ENCODE measurements at places on chromosomes 6 and 20. TPM values are rescaled to one million over a fixed set of nuclear protein-coding genes. Genes with fewer than 3 reads are reported as not detected.
A peak's percentile ranks its signal among the peaks of the same experiment; 100 is the strongest.

- peaks cover 10% of the 10 kb centered on the region for H3K36me3 ChIP-seq
- DNase-seq, result no peak
- H3K4me1 ChIP-seq, result no peaks in the 10 kb centered on the region
- H3K27me3 ChIP-seq, result no peaks in the 10 kb centered on the region
Observed at GRCh38 chr6:158121335-158121734, 46.7 kb downstream of the SERAC1 start.

GRCh38 chr6:72739368-72739779, 117.5 kb downstream of the KCNQ5 start:
- H3K4me1 ChIP-seq, result no peaks in the 10 kb centered on the region
- DNase-seq, result no peak
- H3K4me3 ChIP-seq, result no peak overlapping the region
- no peaks in the 10 kb centered on the region for H3K27me3 ChIP-seq

- H3K36me3 ChIP-seq, result no peaks in the 10 kb centered on the region
- H3K4me3 ChIP-seq, result no peak overlapping the region
- no peaks in the 10 kb centered on the region for H3K27me3 ChIP-seq
- peaks cover 3% of the 10 kb centered on the region for H3K4me1 ChIP-seq
- peak; percentile 15 for DNase-seq
- H3K27ac ChIP-seq, result no peak overlapping the region
Observed at GRCh38 chr6:72646604-72647485, 25.0 kb downstream of the KCNQ5 start.

GRCh38 chr20:59356662-59357165, 56.3 kb downstream of the EDN3 start:
- H3K4me1 ChIP-seq, result no peaks in the 10 kb centered on the region
- H3K27ac ChIP-seq, result no peak overlapping the region
- no peaks in the 10 kb centered on the region for H3K27me3 ChIP-seq
- H3K4me3 ChIP-seq, result no peak overlapping the region

DNA sequence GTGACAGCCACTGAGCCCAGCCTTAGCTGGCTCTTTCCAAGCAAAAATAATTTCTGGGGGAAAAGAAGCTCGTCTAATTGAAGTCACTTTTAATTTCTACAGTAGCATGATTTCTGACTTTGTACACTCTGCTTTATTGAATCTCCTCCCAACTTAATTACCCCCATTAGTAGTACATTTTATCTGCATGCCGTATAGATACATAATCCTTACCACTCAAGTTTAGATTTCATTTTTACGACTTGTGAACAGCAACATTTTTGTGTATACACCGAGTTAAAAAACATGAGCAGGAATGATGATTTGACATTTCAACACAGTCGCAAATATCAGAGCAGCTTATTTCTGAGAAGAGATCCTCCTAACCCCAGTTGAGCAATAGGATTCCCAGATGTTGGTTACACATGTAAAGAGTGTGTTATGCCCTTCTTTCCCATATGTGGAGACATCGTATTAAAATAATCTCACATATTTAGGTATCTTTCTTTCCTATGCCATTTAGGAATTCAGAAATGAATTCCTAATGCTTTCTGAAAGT, 127.3 kb upstream of the MTHFD1L start:
- H3K27ac ChIP-seq, result no peak overlapping the region
- H3K4me3 ChIP-seq, result no peak overlapping the region
- H3K4me1 ChIP-seq, result no peaks in the 10 kb centered on the region
- H3K36me3 ChIP-seq, result no peaks in the 10 kb centered on the region
- H3K27me3 ChIP-seq, result no peaks in the 10 kb centered on the region

GRCh38 chr6:157143171-157143889, 180.0 kb downstream of the TMEM242 start:
- peak overlapping the region; percentile 57 for H3K27ac ChIP-seq
- peaks cover 28% of the 10 kb centered on the region for H3K4me1 ChIP-seq
- H3K36me3 ChIP-seq, result peaks cover 7% of the 10 kb centered on the region
- DNase-seq, result peak; percentile 98
- no peaks in the 10 kb centered on the region for H3K27me3 ChIP-seq
- no peak overlapping the region for H3K4me3 ChIP-seq

GRCh38 chr6:148164645-148165044, 178.0 kb upstream of the SASH1 start:
- no peaks in the 10 kb centered on the region for H3K36me3 ChIP-seq
- DNase-seq, result no peak
- no peak overlapping the region for H3K27ac ChIP-seq

GRCh38 chr6:64482631-64483030, 847.0 kb downstream of the PHF3 start:
- H3K27me3 ChIP-seq, result no peaks in the 10 kb centered on the region
- no peaks in the 10 kb centered on the region for H3K36me3 ChIP-seq
- DNase-seq, result no peak
- no peak overlapping the region for H3K27ac ChIP-seq
- H3K4me3 ChIP-seq, result no peak overlapping the region
- H3K4me1 ChIP-seq, result no peaks in the 10 kb centered on the region

DNA sequence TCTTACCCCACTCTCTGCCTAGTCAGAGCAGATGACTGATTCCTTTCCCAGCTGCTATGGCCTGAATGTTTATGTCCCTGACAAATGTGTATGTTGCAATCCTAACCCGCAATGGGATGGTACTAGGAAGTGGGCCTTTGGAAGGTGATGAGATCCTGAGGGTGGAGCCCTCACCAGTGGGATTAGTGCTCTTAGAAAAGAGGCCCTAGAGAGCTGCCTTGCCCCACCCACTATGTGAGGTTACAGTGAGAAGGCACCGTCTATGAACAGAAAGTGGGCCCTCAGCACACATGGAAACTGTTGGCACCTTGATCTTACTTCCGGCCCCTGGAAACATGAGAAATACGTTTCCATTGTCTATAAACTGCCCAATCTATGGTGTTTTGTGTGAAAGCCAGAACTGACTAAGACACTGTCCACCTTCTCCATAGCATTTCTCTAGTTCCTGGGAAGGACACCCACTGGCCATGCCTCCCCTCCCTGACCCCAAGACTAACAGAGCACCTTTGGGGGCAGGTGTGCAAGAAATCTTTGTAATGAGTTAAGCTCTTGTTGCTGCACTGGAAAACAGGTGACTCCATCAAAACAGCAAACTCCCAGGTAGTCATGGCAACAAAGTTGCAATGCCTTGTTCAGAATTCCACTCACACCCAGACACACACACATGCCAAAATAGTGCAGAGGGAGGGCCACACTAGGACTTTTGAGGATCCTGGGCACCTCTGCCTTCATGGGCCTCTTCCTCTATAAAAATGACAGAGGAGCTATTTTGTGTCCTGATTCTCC, 16.2 kb downstream of the GABRR2 start:
- no peak overlapping the region for H3K4me3 ChIP-seq
- H3K4me1 ChIP-seq, result peaks cover 9% of the 10 kb centered on the region
- H3K27me3 ChIP-seq, result peaks cover 17% of the 10 kb centered on the region
- peak; percentile 84 for DNase-seq
- H3K36me3 ChIP-seq, result no peaks in the 10 kb centered on the region

- H3K27me3 ChIP-seq, result peaks cover 4% of the 10 kb centered on the region
- H3K27ac ChIP-seq, result no peak overlapping the region
- H3K4me3 ChIP-seq, result no peak overlapping the region
- H3K4me1 ChIP-seq, result no peaks in the 10 kb centered on the region
Observed at GRCh38 chr6:75743971-75744370, 5.1 kb upstream of the MYO6 start.

GRCh38 chr20:39865446-39865845, 823.6 kb downstream of the MAFB start:
- H3K4me1 ChIP-seq, result no peaks in the 10 kb centered on the region
- peaks cover 2% of the 10 kb centered on the region for H3K27me3 ChIP-seq
- no peak overlapping the region for H3K4me3 ChIP-seq
- DNase-seq, result no peak
- no peak overlapping the region for H3K27ac ChIP-seq

- H3K4me3 ChIP-seq, result no peak overlapping the region
- no peaks in the 10 kb centered on the region for H3K27me3 ChIP-seq
- H3K27ac ChIP-seq, result no peak overlapping the region
- no peaks in the 10 kb centered on the region for H3K36me3 ChIP-seq
- DNase-seq, result no peak
- no peaks in the 10 kb centered on the region for H3K4me1 ChIP-seq
Observed at GRCh38 chr6:62615366-62616015, 329.5 kb upstream of the KHDRBS2 start.

DNA sequence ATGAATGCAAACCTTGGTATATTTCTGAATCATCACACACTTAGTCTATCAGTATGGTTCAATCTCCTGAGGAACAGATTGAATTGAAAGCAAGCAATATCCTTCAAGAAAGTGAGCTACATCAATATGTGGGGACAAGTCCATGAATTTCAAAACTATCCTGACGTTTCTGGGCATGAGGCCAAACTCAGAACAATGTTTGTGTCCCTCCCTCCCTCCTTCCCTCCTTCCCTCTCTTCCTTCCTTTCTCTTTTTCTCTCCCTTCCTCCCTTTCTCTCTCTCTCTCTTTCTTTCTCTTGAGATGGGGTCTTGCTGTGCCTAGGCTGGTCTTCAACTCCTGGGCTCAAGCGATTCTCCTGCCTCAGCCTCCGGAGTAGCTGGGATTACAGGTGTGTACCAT, 27.9 kb upstream of the SYNCRIP start:
- no peak overlapping the region for H3K4me3 ChIP-seq
- no peak overlapping the region for H3K27ac ChIP-seq
- H3K27me3 ChIP-seq, result no peaks in the 10 kb centered on the region
- H3K36me3 ChIP-seq, result peaks cover 8% of the 10 kb centered on the region
- peak; percentile 55 for DNase-seq
- 0 out of 2 replicates have a peak, but pooled peaks cover 5% of the 10 kb centered on the region for H3K4me1 ChIP-seq

DNA sequence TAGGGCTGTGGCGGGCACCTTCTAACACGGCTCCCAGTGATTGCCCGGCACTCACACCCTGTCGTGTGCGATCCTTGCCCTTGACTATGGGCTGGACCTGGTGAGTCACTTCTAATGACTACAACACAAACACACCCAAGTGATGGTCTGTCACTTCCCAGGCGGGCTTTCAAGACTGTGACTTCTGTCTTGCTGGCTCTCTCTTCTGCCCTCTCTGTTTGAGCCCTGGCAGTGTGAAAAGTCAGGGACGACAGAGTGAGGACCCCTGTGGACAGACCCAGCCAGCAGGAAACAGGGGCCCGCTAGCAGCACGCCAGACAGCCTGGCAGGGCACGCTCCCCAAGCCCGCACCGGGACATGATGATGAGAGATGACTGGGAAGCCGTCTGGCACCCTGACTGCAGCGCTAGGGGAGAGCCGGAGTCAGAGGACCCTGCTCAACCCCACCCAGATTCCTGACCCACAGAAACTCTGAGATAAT, 43.0 kb downstream of the KIF16B start:
- DNase-seq, result peak; percentile 56
- H3K36me3 ChIP-seq, result no peaks in the 10 kb centered on the region
- H3K27me3 ChIP-seq, result no peaks in the 10 kb centered on the region

DNA sequence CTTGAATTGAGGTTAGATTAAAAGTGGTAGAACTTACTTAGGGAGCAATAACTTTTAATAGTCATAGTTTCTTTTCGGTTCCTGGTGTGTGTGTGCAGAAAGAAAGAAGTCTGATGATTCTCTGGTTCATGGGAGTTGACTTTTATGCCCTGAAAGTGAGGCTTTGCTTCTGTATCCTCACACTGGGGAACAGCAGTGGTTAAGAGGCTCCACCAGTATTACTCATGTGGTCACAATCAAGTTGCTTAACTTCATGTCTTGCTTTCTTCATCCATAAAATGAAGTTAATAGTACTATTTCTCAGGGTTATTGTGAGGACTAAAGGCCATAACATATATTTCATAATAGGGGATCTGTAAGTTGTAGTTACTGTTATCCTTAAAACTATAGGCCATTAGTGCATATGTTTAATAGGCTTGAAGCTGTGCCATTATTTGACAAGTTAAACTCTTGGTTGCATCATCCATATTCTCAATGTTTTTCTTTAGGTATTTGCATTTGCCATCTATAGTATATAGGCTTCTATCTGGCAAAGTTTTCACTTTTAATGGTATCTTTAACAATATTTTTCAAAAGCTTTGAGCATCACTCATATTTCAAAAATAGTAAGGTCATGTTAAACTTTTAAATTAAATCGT, 262.4 kb downstream of the PLCB1 start:
- peak; percentile 63 for DNase-seq
- H3K36me3 ChIP-seq, result no peaks in the 10 kb centered on the region
- no peak overlapping the region for H3K4me3 ChIP-seq
- H3K27me3 ChIP-seq, result no peaks in the 10 kb centered on the region
- H3K4me1 ChIP-seq, result no peaks in the 10 kb centered on the region

DNA sequence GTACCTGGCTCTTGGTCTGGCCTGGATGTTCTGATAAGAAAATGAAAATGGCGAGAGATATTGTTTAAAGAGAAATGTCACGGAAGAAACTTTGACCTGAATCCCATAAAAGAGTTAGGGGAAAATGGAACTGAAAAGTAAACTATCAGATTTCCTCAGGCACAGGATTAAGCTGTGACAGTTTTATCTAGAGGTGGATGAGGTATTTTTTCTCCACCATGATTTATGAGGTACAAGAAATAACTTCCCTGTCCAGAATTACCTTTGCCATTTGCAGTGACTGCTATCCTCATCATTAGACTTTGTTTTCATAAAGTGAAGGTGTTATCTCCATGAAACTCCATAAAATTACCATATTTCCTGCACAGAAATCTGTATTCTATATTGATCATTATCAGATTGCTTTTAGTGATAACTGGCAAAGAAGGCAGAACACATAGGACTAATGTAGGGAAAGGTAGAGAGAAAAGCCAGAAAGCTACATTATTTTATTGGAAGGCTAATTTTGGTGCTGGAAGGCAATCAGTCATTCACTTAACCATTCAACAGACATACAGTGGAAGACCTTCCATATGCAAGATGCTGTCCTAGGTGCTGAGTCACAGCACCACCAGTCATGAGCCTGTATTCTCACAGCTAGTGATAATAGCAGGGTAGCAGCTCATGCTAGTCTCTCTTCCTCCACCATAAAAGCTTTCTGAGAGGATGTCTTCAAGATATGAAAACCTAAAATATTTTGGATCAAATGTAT, 427.3 kb upstream of the CITED2 start:
- H3K27ac ChIP-seq, result no peak overlapping the region
- no peaks in the 10 kb centered on the region for H3K36me3 ChIP-seq
- no peaks in the 10 kb centered on the region for H3K27me3 ChIP-seq
- DNase-seq, result peak; percentile 49
- H3K4me1 ChIP-seq, result no peaks in the 10 kb centered on the region

GRCh38 chr6:134936931-134937330, 13.0 kb downstream of the ALDH8A1 start:
- DNase-seq, result peak; percentile 82
- peak overlapping the region; percentile 89 for H3K27ac ChIP-seq

The SLC17A2 gene
- not detected for total RNA-seq

The ERMARD gene
- total RNA-seq, result 17.2 TPM

The SLC17A1 gene
- not detected for total RNA-seq

The PHACTR3 gene
- total RNA-seq, result not detected

All from IMR-90 (cell line).